ENCODE measurements at places on chromosomes 4 and X. TPM values are rescaled to one million over a fixed set of nuclear protein-coding genes. Genes with fewer than 3 reads are reported as not detected.

- no peak for DNase-seq
Measured at GRCh38 chr4:1225272-1226143, 23.4 kb downstream of the CTBP1 start.

- no peak for DNase-seq
Measured at GRCh38 chr4:125681240-125681639, 366.5 kb downstream of the FAT4 start.

DNA sequence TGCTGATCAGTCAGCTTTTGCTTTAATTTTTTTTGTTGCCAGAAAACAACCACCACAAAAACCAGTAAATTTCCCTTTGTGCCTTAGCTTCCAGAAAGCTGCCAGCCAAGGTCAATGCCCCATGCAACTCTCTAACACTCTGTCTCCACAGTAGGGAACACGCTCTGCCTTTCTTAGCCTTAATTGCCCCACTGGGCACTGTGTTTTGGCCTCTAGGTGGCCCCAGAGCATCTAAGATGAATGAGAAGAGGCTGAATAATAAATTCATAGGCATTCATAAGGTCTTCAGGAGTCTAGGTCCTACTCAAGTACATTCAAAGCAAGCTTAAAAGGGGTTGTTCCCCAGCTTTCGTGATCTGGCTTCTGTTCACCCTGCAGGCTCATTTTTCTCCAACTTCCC lies 57.7 kb upstream of the PASD1 start:
- no peak for DNase-seq

DNA sequence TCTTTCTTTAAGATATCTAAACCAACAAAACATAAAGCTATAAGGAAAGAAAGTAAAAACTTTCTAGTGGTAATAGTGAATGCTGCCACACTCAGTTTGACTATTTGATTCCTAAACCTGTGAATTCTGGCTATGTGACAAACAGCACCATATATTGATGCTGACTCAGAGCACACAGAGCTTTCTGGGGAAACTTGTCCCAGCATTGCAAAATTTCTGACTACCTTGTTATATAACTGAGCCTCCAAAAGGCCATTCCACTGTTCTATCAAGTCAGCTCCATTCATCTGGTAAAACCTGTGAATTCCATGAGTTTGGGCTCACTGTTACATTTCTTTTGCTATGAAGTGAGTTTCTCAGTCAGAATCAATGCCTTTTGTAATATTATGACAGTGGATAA lies 1229.7 kb downstream of the PCDH18 start:
- peak; percentile 7 for DNase-seq

DNA sequence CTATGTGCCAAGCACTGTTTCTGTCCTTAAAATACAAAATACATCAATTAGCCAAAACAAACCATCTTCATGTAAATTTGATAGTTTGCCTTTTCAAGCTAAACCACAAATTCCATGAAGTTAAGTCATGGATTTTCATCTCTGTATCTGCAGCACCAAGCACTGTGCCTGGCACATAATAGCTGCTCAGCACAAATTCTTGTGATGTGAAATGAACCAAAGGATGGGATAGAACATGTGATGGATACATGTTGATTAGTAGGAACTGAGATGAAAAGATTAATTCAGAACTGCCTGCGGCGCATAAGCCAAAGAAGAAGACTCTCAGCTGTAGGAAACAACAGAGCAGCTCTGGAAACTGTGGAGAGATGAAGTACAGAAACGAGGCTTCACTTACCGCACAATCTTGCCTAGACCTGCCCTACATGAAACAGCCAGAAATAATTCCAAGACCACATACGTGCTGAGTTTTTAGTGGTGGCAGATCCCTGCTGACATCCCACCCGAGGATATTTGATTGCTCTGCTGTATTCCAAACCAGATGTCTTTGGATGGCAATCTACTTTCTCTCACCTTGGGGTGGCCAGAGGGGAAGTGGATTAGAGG lies 40.9 kb upstream of the DCLK2 start:
- peak; percentile 94 for DNase-seq

GRCh38 chr4:183350317-183351071 lies 28.3 kb upstream of the CLDN24 start:
- DNase-seq: no peak

Gene DOK7
- total RNA-seq: 0.81 TPM

Gene MAGEB17
- total RNA-seq: not detected
